ENCODE measurements at places on chromosomes 5 and 9.

- no peak for DNase-seq
These were observed 82.9 kb downstream of the RXRA start for GRCh38 chr9:134408939-134409737.

GRCh38 chr5:43608406-43608805 lies 5.4 kb downstream of the NNT start:
- DNase-seq, result no peak

GRCh38 chr5:478982-479535 lies 36.1 kb downstream of the EXOC3 start:
- no peak for DNase-seq

GRCh38 chr5:44640945-44641456 lies 167.7 kb upstream of the MRPS30 start:
- no peak for DNase-seq

DNA sequence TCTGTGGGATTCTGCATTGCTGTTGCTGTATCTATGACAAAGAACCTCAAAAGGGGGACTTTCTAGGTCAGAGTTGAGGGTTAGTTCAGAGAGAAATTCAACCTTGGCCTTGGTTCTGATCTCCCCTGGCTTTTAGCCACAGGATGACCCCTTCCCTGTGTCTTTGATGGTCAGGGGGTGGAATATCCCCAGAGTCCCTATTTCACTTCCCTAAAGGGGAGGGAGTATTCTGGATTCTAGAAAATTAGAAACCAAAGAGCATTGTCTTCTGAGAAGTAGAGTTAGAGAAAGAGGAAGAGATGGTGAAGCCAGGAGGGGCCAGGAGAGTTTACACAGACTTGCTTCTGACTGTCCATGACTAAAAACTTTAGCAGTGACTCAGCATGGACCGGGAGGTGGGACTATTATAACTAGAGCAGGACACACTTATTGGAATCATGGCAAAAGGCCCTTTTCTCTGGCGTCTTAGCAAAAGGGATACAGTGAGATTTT lies 56.2 kb upstream of the LPAR1 start:
- DNase-seq, result peak; percentile 4

DNA sequence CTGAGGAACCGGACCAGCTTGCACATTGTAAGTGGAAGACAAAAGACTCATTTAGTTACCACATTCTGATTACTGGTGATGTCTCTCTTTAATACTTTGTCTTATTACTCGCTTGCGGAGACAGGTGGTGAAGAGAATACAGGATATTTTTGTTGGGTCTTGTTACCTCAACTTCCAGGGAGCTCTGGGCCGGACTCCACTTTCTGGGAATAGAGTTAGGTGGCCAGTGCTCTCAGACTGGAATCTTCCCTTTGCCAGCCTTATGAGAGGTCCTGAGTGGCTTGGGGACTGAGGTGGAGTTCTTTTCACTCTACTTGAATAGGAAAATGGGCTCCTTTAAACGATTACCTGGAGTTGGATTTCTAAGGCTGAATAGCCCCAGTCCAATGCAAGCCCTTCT lies 33.3 kb upstream of the SPRY4 start:
- DNase-seq, result no peak

- no peak for DNase-seq
These were observed 166.9 kb upstream of the CCNH start for GRCh38 chr5:87579678-87580077.

DNA sequence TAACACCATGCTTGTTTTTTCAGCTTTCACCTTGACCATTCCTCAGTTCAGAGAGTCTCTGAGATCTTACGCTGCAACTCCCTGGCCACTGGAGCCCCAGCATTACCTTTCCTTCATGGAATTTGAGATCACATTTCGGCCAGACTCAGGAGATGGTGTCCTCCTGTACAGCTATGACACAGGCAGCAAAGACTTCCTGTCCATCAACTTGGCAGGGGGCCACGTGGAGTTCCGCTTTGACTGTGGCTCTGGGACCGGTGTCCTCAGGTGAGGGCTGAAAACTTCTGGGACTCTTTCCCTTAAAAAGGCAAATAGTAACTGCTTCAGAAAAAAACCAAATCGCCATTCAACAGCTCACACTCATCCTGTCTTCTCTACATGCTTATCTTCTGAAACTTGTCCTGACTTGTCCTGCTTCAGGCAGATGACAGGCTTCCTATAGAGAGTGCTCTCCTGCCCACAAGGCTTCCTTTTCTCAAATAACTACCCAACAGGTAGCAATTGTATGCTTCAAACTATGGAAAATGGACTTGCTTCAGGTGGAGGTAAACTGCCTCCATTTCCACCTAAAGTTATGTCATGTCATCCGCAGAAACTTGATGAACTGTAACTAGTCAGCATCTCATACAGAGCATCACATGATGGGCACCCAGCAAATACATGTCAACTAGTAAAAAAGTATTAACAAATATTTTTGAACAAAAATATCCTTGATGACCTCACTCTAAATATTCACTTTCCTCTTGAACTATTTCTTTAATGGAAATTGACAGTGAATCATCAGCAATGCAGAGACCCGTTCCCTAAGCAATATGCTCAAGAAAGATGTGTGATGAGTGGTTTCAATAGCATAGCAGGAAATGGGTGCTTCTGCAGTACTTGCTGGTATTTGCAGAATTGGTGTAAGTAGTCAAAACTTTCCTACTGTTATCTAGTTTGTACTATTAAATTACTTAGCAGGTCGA lies 129.2 kb downstream of the LIFR start:
- DNase-seq, result no peak

GRCh38 chr5:101966476-101966875 lies 329.6 kb downstream of the SLCO4C1 start:
- DNase-seq, result no peak

GRCh38 chr5:115941051-115941675 lies 21.1 kb upstream of the LVRN start:
- no peak for DNase-seq
